ENCODE measurements at places on chromosomes 1 and 21.

DNA sequence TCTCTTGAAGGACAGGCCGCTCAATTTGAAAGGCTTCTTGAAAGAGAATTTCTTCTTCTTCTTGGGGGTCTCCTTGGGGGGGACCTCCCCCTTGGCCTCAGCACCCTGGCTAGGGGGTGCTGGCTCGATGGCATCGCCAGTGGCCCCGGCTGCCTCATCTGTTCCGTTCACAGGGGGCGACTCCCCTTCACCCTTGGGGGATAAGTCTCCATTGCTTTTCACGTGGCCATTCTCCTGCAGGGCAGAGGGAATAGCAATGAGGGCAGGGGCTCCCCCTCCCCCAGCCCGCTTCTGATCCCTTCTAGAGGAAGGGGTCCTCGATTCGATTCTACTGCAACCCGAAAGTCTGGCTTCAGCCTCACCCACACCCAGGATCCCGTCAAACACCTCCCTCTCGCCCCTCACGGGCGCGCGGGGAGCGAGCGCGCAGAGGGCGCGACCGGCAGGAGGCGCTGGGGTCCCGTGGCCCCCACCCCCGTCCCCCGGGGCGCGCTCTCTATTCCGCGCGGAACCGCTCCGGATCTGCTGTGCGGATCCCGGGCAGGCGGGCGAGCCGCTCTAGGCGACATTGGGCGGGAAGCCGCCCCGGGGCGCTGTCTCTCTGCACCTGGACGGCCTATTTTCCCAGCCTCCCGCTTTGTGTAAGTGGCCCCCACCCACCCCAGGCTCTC lies 1.0 kb downstream of the MARCKSL1 start:
- DNase-seq = peak; percentile 66

DNA sequence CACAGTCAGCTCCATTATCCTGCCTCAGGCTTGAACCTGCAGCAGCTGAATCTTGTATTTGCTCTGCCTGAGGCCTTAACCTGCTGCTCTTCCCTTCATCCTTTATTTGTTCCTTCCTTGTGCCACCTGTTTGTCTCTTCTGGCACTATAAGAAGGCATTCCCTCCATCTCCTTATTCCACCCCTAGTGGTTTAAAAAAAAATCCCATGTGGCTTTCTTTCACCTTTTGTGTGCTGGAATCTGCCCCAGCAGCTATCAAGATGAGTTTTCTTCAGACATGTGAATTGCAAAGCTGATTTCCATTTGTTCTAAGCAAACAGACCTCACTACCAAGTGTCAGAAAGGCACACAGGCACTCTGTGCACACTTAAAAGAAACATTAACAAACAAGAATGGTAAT lies 294.6 kb downstream of the TTLL7 start:
- DNase-seq = no peak

DNA sequence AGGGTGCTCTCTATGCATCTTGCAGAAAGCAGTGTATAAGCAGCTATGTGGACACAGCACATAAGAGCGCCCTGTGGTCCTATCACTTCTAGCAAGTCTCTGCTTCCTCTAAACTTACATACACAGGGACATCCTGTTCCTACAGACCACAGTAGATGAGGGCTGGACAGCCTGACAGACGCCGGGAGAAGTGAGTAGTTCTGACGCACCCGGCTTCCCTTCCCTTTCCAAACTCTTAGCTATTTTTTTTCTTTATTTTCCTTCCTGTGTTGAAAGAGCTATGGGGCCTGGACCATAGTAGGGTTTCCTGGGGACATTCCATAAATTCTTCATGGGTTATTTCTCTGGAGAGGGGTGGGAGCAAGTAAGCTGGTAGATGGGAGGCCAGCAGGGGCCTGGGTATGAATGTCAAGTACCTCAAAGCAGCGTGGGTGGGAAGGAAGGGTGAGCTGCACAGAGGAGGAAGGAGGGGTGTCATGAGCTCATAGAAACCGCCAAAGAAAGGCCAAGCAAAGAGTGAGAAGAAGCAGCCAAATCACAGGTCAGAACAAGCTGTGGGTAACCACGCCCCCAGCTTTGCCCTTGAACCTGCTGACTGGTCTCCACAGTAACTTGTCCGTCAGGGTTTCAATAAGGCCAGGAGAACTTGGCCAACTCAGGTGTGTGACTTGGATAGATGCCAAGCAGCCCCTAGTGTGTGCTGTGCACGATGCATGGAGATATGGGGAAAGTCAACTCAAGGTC lies 36.6 kb downstream of the PLXNA2 start:
- DNase-seq = no peak

GRCh38 chr1:151809290-151809984 lies 4.2 kb upstream of the LINGO4 start:
- DNase-seq = no peak

- DNase-seq = no peak
Measured at GRCh38 chr1:31238612-31238985, 1.1 kb downstream of the NKAIN1 start.

GRCh38 chr1:184362876-184363275 lies 24.0 kb upstream of the C1orf21 start:
- DNase-seq = no peak

DNA sequence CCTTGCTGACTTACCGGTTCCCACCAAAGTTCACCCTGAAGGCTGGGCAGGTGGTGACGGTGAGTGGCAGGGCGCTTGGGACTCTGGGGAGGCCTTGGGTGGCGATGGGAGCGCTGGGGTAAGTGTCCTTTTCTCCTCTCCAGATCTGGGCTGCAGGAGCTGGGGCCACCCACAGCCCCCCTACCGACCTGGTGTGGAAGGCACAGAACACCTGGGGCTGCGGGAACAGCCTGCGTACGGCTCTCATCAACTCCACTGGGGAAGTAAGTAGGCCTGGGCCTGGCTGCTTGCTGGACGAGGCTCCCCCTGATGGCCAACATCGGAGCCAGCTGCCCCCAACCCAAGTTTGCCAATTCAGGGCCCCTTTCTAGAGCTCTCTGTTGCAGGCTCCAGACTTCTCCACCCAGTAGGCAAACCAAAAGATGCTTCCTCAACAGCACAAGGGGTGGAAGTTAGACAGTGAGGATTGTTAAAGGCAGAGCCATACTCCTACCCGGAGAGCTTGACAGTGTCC lies 16.4 kb upstream of the SEMA4A start:
- DNase-seq = no peak

GRCh38 chr1:11944358-11944931 lies 9.9 kb downstream of the PLOD1 start:
- no peak for DNase-seq

DNA sequence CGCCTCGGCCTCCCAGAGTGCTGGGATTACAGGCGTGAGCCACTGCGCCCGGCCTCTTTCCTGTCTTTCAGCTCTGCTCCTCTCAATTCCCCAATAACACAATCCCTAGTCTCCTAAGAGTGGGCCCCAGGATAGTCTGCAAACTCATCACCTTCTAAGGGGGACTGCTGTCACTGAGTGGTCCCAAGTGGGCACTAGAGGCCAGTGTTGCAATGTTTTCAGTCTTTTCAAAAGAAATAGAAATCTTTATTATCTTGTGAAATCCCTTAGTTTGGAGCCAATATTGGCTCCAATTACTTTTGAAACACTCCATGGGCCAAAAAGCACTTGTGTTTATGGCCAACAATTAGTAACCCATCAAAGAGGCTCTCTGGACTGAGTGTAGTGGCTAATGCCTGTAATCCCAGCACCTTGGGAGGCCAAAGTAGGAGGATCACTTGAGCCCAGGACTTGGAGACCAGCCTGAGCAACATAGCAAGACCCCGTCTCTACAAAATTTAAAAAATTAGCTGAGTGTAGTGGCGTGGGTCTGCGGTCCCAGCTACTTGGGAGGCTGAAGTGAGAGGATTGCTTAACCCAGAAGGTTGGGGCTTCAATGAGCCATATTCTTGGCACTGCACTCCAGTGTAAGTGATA lies 28.6 kb upstream of the ZNF697 start:
- DNase-seq = no peak

DNA sequence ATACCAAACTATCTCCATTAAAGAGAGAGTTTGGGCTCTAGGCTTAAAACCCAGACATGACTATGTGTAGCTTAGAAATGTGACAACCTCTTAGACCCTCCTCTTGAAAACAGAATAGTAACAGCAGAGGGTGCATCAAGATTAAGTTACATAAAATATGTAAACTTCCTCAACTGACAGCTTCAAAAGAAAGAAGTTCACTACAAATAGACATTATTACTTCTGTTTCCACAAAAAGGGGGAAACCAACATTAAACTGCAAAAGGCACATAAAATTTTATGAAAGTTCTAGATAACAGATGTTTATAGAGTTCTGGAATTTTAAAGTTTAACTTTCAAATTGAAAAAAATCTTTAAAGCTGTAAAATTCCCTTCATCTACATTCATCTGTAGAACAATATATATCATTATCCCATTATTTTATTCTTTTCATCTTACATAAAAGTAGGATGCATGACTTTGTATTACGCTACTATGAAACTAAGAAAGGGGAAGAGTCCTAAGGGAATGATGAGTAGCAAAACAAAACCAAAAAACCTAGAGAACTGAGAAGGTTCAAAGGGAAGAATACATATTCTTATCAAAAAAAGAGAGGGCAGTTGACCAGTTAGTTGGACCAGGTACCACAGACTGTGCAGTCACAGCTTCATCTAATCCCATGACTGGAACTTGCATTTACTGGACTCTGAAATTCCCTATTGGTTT lies 177.0 kb downstream of the SIPA1L2 start:
- no peak for DNase-seq

DNA sequence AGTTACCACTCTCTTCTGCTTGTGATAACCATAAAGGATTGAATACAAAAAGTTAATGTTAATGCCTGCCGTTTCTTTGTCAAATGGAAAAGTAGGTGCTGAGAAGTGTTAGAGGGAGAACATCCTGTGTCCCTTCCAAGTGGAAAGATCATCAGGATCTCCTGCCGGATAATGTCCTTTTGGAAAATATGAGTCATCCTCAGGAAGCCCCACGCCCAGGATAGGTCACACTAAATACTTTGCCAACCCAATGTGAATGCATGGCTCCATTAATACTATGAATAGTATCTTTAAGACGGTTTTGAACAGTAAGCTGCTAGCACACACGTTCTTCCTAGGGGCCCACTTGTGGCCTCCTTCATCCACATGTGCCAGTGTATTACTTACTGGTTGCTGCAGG lies 279.5 kb downstream of the ZNF326 start:
- DNase-seq = no peak

- no peak for DNase-seq
Measured at GRCh38 chr1:234627009-234627950, 17.3 kb upstream of the IRF2BP2 start.

DNA sequence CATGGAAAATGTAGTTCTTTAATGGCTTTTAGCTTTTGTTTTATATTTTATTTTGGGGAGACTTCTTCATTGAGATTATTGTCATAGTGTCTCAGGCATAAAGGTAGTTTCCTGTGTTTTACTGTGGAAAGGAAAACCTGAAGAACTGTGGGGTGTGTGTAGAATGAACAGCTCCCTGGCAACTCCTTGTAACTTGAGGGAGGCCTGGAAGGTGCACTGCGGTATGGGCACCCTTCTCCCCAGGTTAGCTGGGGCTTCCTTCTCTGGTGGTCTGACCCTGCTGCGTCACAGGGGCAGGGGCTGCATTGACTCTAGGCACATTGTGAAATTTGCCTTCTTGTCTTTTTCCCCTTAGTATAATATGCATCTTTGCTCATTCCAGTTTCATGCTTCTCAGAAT lies 1.7 kb downstream of the ATP1B1 start:
- no peak for DNase-seq

- peak; percentile 12 for DNase-seq
Measured at GRCh38 chr1:31413405-31414001, 490 bp downstream of the SERINC2 start.

GRCh38 chr1:112341986-112342385 lies 54.0 kb upstream of the CTTNBP2NL start:
- no peak for DNase-seq

- no peak for DNase-seq
Measured at GRCh38 chr21:27719226-27719625, 752.3 kb upstream of the ADAMTS5 start.

DNA sequence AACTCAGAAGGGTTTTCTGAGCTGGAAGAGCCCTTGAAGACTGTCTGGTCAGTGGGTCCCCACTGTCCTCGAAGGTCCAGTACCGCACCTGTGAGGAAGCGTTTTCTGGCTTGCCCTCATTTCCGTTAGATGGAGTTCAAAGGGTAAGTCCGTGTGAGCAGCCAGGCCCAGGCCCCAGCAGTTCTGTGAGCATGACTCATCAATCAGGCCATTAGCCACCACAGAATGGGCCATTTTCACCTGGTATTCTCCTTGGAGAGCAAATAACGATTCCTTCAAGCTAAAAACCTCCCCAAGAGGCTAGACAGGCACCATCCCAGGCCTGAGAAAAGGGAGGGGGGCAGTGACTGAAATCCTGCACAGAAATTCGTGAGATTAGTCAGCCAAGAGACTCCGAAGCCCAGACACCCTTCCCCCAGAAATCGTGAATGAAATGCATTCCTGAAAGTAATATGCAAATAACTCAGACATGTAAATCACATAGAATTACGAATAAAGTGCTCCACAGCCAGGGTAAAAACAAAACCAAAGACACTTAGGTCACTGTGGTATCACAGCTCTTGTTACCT lies 66.0 kb downstream of the BCAR3 start:
- no peak for DNase-seq

- DNase-seq = no peak
Measured at GRCh38 chr21:20944139-20944538, 54.1 kb upstream of the NCAM2 start.

- DNase-seq = no peak
Measured at GRCh38 chr1:161498646-161499045, 6.6 kb upstream of the FCGR2A start.

GRCh38 chr1:56302878-56303277 lies 276.5 kb downstream of the PLPP3 start:
- no peak for DNase-seq

DNA sequence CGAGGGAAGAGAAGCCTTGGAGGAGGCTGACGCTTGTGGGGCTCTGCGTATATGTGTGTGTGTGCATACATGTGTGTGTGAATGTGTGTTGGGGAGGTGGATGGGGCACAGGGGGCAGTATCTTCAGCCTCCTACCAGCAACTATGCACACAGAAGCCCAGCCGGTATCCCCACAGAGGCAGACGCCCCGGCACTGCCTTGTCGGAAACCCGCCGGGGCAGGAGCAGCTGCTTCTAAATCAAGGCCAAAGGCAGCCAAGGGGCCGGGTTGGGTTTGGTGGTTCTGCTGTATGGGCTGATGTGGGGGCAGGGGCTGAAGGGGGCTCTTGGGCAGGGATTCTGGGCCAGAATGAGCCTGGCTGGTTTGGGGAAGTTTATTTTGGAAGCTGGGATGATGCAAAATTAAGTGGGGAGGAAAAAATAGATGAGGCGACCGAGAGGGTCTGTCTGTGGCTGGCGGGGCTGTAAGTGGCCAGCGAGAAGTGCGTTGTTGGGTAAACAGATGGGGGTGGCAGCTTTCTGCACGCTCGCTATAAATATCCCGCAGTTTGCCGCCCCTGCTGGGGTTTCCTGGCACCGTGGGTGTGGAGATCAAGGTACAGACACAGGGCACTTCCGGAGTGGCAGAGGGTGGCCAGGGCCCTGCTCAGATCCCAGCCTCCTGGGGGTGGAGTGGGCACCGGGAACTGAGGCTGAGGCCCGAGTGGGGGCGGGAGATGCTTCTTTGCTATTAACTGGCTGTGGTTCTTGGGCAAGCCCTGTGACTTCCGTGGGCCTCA lies 11.0 kb upstream of the WNT4 start:
- no peak for DNase-seq
